ENCODE measurements at places on chromosomes 12 and 14.

GRCh38 chr14:96727073-96727472 lies 70.1 kb upstream of the VRK1 start:
- DNase-seq: no peak

DNA sequence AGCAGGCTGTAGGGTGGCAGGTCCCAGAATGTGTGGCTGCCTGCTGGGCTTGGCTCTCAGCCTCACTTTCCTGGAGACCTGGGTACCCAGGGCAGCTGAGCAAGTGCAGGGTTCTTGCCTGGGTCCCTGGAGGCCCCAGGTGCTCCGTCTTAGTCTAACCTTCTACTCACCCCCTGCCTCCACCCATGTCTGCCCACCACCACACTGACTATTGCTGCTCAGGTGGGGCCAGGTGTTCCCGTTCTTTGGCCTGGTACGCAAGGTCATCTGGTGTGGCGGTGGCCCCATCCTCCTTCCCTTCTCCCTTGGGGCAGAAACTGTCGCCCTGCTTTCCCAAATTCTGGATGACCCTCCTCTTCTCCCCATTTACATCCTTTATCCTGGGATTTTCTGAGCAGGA lies 319.9 kb downstream of the TMEM121 start:
- DNase-seq: no peak

GRCh38 chr14:102993523-102993922 lies 63.8 kb downstream of the CDC42BPB start:
- DNase-seq: no peak

DNA sequence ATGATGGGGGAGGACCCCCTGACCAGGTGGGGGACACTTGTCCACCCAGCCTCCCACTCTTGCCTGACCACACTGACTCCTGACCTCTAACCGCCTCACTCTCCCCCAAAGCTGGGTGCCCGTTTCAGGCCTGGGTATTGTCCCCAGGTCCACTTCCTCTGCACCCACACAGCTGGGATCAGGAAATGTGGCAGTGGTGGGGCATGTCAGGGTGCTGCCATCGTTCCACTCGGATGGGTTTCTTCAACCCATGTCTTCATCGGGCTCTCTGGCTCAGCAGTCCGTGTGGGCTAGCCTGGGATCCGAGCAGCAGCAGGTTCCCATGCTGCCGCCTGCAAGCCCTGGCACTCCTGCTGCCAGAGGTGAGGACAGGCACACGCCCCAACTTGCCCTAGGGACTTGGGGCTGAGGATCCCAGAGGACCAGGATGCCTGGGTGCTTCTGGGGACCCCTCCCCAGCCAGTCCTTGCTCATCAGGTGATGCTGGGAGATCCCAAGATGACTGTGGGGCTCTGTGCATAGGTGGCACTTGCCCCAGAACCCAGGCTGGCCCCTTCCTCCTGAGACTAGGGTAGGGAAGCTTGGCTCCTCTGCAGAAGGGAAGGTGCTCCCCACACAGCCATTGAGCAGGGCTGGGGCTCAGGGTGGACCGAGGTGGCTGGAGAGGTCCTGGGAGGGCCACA lies 2.9 kb upstream of the CLBA1 start:
- no peak for DNase-seq

- no peak for DNase-seq
Observed at GRCh38 chr12:102527171-102527720, 46.9 kb upstream of the IGF1 start.

- no peak for DNase-seq
Observed at GRCh38 chr12:68978678-68979077, 45.7 kb upstream of the CPM start.

- DNase-seq: no peak
Observed at GRCh38 chr12:3045494-3045893, 31.7 kb upstream of the TSPAN9 start.

DNA sequence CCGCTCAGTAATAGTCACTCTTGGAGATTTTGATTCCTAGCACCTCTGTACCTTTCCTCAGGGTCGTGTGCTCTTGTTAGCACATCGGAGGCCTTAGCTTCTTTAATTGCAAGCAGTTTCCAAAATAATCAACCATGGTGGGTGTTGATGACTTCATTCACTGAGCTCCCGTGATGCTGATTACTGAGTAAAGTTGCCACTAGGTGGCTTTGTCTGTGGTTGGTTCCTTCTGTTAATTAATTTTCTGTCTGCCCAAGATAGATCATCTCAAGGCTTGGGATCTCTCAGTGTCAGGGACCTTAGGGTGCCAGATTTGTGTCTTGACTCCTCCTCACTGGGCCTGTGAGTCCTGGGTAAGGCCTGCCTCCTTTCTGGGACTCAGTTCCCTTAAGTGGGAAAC lies 54.3 kb downstream of the PTPN11 start:
- DNase-seq: no peak

GRCh38 chr12:38771871-38772270 lies 133.5 kb downstream of the CPNE8 start:
- DNase-seq: no peak

DNA sequence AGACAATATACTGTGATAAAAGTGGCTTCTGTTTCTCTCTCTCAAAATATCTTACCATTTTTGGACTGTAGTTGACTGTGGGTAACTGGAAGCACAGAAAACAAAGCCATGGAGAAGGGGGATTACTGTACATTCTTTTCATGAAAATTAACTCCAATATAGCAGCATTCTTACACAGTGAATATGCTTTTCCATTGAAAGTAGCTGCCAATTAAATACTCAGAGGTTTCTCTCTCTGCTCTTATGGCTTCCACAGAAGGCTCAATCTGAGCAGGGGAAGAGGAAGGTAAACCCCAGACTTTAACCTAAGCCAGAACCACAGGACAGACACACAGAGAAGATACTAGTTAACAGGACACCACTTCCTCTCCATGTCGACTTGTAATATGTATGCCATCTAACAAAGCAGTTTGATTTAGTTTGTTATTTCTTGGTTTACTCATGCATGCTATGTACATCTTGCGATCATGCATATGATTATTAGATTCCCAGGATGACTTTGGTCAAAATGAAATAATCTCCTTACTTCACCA lies 150.2 kb downstream of the SSPN start:
- DNase-seq: no peak

- no peak for DNase-seq
Observed at GRCh38 chr14:54652605-54653052, 85.7 kb downstream of the SAMD4A start.

DNA sequence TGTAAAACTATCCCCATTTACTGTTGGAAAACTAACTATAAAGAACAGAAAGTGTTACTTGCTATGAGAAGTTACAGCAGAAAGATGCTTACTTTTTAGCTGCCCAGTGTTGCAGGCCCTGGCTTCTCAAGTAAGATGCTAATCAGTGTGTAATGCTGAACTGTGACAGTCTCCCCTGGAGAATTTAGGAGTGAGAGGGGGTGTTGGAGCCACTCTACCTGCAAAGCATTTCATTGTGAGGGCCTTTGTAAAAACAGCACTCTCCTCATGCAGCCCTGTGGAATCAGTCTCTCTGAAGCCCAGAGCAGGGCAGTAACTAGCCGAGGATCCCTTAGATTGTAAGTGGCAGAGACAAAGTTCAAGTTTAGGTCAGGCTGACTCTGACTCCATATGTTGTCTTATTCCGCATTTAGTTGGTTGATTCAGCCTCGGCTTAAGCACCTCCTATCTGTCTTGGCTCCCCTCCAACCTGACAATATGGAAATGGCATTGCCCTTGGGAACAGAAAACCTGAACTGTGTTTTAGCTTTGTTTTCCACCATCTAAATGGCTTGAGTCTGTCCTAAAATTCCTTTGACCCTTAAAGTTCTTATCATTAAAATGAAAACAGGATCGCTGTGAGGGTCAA lies 141.3 kb downstream of the PRKCH start:
- no peak for DNase-seq

- no peak for DNase-seq
Observed at GRCh38 chr12:129063600-129063999, 210.3 kb downstream of the GLT1D1 start.

DNA sequence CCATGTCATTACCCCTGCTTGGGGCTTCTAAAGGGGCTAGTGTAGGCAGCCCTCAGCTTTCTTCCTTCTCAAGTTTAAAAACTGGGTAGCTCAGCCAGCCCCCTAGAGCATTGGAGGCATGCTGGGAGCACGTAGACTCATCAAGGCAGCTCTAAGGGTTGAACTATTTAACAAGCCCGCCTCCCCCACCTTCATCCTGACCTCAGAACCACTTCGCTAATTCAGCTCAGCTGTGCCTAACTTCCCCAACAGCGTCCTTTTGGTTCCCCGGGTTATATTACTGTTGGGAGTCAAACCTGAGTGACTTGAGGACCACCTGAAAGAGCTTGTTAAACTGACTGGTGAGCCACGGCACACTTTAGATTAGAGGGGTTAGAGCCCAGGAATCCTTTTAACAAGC lies 30.1 kb downstream of the MAX start:
- DNase-seq: no peak

DNA sequence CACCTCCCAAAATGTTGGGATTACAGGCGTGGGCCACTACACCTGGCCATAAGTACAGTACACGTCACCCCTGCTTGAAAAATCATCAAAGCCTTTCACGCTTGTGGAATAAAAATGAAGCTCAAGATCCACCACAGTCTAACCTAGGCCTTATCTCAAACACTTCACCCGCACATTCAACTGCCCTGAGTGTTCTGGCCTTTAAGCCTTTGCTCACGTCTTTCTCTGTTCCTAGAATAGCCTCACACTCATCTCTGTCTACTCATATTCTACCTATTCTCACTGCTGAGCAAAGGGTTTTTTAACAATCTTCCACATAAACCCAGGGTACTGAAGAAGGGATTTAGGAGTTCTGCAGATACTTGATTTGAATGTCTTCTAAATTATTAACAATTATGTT lies 9.9 kb downstream of the CALCOCO1 start:
- no peak for DNase-seq

- no peak for DNase-seq
Observed at GRCh38 chr14:55383541-55384140, 28.0 kb downstream of the ATG14 start.

GRCh38 chr12:89151536-89151935 lies 200.8 kb downstream of the DUSP6 start:
- DNase-seq: no peak

- no peak for DNase-seq
Observed at GRCh38 chr12:26062566-26062965, 62.3 kb downstream of the BHLHE41 start.

DNA sequence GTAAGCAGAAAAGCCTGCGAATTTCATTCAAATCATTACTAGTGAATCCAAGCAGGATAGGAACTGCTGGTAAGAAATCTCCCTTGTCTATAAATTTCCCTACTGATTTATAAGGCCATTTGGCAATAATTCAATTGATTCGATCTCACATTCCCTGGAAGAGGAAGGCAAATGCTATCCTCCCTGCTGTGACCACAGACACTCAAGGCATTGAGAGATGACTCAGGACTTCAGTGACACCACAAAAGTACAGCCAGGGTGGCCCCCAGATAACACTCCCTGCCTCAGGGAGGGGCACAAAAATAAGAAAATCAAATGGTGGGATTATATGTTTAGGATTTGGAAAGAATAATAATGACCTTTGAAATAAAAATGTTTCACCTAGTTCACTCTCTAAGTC lies 162.7 kb downstream of the GRIP1 start:
- DNase-seq: no peak

DNA sequence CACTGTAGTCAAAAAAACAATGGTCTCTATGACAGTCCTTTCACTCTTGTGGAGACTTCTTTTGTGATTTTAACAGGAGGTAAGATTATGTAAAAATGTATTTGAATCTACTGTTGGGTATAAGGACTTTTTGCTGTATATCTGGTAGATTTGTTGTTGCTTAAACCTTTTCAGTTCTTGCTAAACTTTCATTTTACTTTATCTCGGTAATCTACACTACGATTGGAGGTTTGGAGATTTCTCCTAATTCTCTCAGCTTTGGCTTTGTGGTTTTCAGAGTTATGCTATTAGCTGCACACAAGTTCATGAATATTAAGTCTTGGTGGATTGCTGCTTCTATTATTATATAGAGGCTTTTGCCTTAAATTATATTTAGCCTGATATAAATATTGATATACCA lies 116.6 kb upstream of the HIF1A start:
- DNase-seq: no peak

GRCh38 chr14:99232714-99233214 lies 39.2 kb downstream of the BCL11B start:
- DNase-seq: no peak

DNA sequence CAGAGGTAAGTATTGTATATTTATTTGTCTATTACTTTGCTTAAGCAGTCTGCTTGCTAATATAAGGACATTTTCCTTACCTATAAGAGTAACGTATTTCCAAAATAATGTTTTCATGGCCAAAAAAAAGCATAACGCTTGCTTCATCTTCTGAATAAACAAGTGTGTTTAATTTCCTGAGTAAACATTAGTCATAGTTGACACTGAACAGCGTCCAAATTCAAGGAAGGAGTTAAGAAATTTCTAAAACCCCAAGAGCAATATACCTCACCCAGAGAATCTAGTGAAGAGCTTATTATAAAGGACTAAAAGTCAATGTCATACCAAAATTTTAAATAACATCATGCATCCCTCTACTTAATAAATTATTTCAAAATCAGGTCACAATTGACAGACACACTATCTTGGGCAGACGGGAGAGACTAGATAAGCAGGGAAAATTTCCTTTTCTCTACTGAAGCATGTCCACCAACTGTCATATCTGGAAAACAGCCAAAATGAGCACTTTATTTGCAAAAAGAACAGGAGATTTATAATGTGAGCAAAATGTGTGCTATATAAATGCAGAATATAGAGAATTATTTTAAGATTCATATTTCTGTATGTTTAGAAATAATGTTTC lies 25.1 kb downstream of the ANKS1B start:
- DNase-seq: no peak

DNA sequence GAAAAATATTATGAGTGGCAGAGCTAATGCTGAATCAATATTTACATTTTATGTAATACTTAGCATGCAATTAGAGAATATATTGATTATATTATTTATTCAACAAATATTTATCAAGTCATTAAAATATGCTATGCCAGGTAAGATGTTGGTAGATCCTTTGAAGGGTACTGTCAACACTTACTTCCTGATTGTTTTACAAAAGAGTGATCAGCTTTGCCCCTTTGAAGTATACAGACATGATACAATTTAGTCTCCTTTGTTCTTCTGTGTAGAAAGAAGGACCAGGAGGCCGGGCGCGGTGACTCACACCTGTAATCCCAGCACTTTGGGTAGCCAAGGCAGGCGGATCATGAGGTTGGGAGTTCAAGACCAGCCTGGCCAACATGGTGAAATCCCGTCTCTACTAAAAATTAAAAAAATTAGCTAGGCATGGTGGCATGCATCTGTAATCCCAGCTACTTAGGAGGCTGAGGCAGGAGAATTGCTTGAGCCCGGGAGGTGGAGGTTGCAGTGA lies 73.9 kb upstream of the IFNG-AS1 start:
- no peak for DNase-seq
